ENCODE measurements at places on chromosomes 13 and 19.

- no peak for DNase-seq
These were observed 881.8 kb downstream of the SLITRK5 start for GRCh38 chr13:88552966-88553365.

DNA sequence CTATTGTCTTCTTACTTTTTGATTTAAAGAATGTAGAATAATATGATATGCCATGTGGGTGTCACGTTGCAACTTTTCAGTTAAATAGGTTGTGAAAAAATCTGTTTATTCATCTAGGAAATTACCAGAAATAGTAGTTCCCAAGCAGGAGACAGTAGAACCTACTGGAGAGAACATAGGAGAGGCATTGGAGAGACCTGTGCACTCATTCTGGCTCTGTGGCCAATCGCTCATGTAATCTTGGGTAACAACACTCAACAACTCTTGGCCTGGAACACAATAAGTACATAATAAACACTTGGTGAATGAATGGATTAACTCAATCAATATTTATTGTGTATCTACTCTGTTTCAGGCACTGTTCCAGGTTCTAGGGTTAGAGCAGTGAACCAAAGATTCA lies 35.3 kb downstream of the EDNRB start:
- DNase-seq = no peak

GRCh38 chr19:289651-290371 lies 1.4 kb downstream of the PLPP2 start:
- no peak for DNase-seq

DNA sequence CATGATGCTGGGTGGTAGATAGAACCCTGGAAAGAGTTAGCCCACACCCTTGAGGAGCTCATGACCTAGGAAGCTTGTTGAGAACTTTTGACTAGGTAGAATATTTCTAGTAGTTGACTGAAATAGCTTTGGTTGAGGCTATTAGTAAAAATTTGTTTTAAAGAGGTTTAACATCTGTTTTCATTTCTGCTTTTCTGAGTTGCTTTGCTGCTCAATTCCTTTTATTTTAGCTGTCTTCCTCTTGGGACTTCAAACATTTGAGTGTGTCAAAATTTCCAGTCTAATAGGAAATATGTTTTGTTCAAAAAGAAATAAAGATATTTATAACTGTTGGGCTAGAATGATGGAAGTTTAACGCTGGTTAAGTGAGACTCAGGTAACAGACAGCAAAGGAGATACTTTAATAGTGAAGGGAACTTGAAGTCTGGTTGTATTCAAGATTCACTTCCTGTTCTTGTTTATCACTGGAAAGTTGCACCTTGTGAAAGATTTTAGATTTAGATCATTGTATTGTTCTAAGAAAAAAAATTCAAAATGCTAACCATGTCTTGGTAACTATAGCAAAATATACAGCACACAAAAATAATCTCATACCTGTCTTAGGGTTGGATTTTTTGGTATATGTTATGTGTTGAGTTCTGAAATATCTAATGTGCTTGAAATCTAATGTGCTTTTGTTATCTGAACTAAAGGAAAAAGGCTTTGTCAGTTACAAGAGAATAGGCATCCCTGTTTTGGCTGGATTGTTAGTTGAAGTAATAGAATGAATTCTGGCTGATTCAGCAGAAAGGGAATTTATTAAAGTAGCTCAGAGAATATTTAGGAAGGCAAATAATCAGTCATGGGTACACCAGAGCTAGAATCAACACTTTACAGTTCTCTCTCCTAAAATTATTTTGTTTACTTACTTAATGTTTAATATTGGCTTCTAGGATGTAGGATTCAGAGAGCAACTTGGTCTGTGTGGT lies 24.4 kb upstream of the GPR18 start:
- no peak for DNase-seq

All from hematopoietic multipotent progenitor cell treated with erythropoietin and hydrocortisone succinate and interleukin-3 and kit ligand, for 4 days (in vitro differentiated cells).